ENCODE measurements at places on chromosomes 6 and 20.

- no peak for DNase-seq
Measured at GRCh38 chr6:87722540-87723169, 20.6 kb upstream of the AKIRIN2 start.

DNA sequence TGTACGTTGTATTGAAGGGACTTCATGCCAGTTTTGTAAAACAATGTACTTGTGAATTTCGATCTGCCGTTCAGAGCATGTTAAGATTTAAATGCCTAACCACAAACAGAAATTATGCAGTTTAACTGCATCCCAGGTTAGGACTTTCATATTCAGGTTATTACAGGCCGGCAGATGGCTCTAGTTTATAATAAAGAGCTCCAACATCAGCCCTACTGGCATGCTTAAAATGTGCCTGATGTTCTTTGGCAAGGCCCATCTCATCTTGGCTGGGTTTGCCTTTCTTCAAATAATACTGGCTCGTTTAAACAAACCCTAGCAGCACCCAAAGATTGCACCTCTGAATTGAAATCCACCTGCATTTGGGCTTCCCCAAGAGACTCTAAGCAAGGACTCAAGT, 169.3 kb upstream of the RIN2 start:
- no peak for DNase-seq

GRCh38 chr20:14597206-14597715, 259.8 kb upstream of the FLRT3 start:
- no peak for DNase-seq

GRCh38 chr6:49676671-49677281, 36.6 kb downstream of the CRISP2 start:
- peak; percentile 14 for DNase-seq

DNA sequence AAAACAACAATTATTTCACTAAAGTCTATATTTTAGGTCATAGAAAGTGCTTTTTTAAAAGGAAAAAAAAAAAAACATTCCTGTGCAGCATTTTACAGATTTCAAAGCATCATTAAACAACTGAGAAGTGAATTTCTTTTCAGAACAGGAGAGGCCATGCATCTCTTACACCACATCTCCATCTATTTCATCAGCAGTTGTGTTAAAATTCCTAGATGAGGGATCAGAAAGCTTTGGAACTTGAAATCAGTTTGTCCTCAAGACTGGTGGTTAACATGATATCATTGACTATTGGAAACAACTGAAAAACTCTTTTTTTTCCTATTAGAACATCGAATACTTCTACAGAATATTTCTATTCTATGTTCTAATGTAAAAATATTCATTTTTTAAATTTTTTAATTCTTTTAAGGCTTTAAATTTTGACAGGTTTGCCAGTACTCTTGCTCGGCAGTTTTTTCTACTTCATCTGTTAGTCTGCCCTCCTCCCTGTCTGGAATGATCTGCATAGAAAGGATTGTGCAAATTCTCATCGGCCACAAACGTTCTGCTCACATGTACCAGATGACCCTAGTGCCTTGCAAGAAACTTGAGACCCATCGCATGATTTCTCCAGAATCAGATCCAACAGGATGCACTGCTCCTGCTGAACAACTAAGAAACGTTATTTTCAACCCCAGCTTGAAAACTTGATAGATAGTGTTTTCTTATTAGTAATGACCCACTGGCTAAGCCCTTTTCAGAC, 411.0 kb upstream of the AGPAT4 start:
- DNase-seq: no peak

DNA sequence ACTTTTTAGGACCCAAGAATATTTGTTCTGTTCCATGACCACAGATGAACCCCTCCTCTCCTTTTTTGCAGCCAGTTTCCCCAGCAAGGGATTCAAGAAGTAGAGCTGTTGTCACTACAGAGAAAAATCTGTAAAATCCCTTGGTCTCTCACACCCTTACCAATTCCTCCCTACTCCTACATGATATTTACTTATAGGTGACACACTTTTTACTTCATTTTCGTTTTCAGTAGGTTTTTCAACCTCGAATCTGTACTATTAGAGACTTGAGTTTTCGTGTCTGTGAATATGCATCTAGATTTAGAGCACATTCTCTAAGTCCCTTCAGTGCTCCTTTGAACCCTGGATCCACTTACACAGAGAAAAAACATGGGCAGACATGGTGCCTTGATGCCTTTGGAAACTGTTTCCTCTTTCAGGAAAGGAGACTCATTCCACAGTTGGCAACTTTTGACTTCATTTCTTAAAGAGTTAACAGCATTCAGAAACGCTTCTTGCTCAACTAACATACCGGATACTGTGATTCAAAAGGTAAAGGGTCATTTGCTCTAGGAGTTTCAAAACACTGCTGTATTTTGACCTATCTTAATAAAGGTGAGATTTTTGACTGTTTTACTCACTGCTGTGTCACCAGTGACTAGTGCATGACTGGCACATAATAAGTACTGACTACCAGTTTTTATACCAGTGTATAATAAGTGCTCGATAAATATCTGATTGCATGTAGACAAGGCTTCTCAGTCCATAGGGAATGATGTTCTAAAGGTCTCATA, 50.6 kb downstream of the LAMA4 start:
- no peak for DNase-seq

GRCh38 chr20:4613184-4613583, 108.5 kb upstream of the PRND start:
- peak; percentile 59 for DNase-seq
